Placental epithelial cell (primary cell): ENCODE measurements at places on chromosomes 2 and 18. TPM values are rescaled to one million over a fixed set of nuclear protein-coding genes. Genes with fewer than 3 reads are reported as not detected.

MFSD2B gene
- under 0.01 TPM in 1 of 2 replicates, not detected in the other for total RNA-seq

ANKRD53 gene
- 0.65 and 1.6 TPM in 2 replicates for total RNA-seq

REG3G gene
- not detected in 2 replicates for total RNA-seq

FRZB gene
- not detected in 2 replicates for total RNA-seq

CEP192 gene
- 27.4 and 30.6 TPM in 2 replicates for total RNA-seq

SLC8A1 gene
- 4.3 and 8.2 TPM in 2 replicates for total RNA-seq

MYOM1 gene
- total RNA-seq: 0.98 and 1.6 TPM in 2 replicates

SCN2A gene
- 0.11 TPM in 1 of 2 replicates, not detected in the other for total RNA-seq

KRTCAP3 gene
- total RNA-seq: 8.2 and 22.0 TPM in 2 replicates

RAPGEF4 gene
- 1.3 and 2.0 TPM in 2 replicates for total RNA-seq

RAD51AP2 gene
- not detected in 2 replicates for total RNA-seq

ANKRD30BL gene
- not detected in 2 replicates for total RNA-seq

MALL gene
- 1.2 and 2.9 TPM in 2 replicates for total RNA-seq

EDAR gene
- total RNA-seq: not detected in 2 replicates

CROCC2 gene
- not detected in 2 replicates for total RNA-seq

DSG4 gene
- not detected in 2 replicates for total RNA-seq

MFSD6 gene
- 3.1 and 15.4 TPM in 2 replicates for total RNA-seq

CYS1 gene
- total RNA-seq: 0.39 TPM in 1 of 2 replicates, not detected in the other

DYNC1I2 gene
- 106 and 118 TPM in 2 replicates for total RNA-seq
